ENCODE measurements at places on chromosomes 5 and 9.

DNA sequence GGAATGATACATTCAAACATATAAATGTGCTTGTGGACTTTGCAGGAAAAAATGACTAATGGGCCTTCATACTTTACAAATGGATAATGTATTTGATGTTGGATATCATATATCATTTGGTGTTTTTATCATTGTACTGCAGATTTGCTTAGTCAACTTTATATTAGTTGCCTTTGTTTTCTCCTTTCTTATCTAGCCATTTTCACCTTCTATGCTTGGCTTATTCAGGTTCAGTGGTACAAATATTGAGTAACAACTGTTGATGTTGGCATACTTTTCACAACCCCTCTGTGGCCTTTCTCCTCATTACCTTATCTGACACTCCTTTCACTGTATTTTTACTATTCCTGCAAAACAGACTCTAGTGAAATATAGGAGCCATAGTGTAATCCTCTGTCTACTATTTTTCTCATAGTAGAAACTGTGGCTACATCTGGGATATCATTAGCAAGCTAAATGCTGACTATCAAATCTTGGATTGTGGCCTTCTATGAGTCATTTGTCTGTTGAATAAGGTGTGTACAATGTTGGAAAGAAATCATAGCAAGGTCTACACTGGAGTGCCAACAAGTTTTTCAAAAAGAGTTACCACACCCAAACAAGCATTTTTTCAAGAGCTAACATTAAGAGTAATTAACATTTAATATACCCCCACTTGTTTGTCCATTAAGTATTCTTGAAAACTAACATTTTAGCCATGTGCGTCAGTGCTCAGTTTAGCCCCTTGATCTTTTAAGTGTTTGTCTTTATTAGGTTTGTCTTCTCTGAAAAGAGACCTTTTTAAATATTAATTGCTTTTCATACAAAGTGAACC, 330.1 kb downstream of the ADGRV1 start:
- no peak for DNase-seq

DNA sequence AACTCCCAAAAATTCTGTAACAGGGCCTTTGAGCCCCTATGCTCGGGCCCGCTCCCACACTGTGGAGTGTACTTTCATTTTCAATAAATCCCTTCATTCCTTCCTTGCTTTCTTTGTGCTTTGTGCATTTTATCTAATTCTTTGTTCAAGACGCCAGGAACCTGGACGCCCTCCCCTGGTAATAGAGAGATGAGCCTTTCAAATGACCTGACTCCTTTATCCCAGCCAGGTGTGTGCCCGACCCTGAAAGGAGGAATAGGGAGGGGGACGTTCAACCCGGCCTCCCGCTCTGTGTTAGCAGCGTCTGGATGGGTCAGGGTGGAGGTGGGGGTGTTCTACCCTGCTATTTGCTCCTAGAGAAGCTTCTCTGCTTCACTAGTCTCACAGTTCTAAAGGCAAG, 53.9 kb downstream of the FXN start:
- no peak for DNase-seq

DNA sequence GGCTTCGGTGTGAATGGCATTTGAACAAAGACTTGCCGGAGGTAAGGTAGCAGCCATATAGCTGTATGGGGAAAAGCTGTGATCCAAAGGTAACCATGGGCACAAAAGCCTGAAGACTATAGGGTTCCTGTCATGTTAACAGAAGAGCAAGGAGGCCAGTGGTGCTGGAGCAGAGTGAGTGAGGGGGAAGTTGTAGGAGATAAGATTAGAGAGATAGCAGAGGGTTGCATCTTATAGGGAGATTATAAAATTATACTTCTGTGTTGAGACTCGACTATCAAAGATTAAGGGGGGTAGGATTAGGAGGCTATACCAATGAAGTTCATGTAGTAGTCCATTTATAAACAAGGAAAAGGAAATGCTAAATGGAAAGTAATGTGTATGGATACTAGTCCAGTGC, 3.3 kb downstream of the NCBP1 start:
- no peak for DNase-seq

- peak; percentile 63 for DNase-seq
Measured at GRCh38 chr5:77369566-77369965, 122.5 kb downstream of the WDR41 start.

GRCh38 chr9:100083448-100084127, 15.2 kb downstream of the ERP44 start:
- no peak for DNase-seq

DNA sequence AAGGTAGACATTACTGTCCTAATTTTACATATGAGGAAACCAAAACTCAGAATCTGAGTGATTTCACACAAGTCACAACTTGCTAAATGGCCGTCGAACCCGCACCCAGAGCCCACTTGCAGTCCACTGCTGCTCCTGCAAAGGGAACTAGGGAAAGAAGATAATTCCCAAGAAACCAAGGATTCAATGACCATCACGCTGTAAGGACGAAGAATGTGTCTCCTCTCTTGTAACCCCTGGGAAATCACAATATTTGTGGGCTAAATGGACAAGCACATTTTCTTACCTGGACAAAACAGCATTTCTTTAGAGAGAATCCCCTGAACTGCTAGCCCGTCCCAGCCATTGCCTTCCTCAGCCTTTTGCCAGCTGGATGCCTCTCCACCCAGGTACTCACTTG, 2.4 kb downstream of the RPS14 start:
- DNase-seq, result no peak

DNA sequence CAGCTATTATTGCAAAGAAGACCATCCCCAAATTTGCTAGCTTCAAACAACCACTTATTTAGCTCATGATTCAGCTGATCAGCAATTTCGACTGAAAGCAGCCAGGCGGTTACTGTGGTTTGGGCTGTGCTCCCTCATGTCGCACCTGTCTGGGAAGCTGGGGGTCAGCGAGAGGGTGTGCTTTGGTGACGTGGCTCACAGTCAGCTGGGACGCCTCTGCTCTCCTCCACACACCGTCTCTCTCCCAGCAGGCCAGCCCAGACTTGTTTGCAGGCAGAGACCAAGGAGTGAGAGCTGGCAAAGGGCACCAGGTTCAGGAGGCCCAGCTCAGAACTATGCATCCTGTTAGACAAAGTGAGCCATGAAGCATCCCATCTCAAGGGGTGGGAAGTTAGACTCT, 140.9 kb downstream of the SYK start:
- DNase-seq, result no peak

GRCh38 chr5:81359108-81359507, 34.8 kb downstream of the ACOT12 start:
- no peak for DNase-seq

DNA sequence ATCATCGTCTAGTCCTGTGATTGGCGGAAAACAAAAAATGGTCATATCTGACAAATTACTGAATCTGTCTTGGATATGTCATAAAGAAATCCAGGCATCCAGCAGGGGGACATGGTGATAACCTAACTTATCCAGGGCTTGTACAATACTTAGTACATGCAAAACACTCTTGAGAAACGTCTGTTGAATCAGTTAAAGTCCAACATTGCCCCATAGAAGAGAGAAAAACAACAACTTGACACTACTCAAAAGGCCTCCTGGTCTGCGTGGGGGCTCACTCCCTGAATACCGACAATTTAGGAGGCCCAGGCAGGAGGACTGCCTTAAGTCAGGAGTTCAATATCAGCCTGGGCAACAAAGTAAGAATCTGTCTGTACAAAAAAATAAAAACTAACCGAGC, 217.5 kb downstream of the DCP2 start:
- no peak for DNase-seq

GRCh38 chr9:127505396-127506116, 54.2 kb downstream of the LRSAM1 start:
- DNase-seq, result no peak

DNA sequence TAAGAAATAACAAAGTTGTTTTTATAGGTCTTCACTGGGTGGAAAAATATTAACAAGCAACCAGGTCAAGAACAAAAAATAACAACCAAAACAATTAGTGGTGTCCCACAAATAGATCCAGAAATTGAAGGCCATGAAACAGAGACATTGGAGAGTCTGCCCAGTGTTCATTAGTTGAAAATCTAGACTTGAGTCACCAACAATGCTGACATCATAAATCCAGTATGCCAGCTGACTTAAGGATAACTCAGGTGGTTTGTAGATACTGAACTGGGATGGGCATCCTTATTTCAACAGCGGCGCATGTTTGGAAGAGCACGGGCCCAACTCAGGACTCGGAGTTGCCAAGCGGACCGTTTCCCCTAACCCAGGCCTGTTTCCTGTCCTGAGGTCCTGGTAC, 80.7 kb upstream of the TNFAIP8 start:
- no peak for DNase-seq

DNA sequence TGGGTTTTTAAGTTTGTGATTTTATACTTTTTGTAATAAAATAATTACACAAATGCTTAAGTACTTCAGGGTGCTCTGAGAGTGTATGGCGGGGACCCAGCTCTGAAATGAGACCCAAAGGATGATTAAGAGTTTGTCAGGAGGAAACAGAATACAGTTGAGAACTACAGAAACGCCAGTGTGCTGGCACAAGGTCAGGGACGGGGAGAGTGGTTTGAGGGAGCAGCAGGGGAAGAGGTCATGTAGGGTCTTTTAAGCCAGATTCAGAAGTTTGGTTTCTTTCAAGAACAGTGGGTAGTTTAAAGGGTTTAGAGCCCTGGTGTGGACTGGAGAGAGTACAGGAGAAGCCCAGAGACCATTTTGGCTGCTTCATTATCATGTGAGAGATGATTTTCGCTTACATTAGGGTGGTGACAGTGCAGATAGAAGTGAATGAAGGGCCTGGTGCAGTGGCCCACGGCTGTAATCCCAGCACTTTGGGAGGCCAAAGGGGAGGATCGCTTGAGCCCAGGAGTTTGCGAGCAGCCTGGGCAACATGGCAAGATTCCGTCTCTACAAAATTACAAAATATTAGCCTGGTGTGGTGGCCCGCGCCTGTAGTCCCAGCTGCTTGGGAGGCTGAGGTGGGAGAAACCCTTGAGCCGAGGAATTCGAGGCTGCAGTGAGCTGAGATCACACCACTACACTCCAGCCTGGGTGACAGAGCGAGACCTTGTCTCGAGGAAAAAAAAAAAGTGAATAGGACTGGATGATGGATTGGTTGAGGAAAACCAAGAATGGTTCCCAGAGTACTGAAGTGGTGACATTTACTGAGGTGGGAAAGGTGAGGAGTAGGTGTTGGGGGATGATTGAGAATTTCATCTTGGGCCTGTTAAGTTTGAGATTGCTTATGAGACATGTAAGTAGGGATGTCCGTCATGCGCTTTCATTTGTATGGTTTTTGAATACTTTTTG, 1.4 kb upstream of the ETF1 start:
- DNase-seq, result no peak

GRCh38 chr5:54673523-54674225, 156.1 kb downstream of the SNX18 start:
- DNase-seq, result no peak

GRCh38 chr9:77449240-77450084, 198.7 kb downstream of the GNA14 start:
- no peak for DNase-seq

DNA sequence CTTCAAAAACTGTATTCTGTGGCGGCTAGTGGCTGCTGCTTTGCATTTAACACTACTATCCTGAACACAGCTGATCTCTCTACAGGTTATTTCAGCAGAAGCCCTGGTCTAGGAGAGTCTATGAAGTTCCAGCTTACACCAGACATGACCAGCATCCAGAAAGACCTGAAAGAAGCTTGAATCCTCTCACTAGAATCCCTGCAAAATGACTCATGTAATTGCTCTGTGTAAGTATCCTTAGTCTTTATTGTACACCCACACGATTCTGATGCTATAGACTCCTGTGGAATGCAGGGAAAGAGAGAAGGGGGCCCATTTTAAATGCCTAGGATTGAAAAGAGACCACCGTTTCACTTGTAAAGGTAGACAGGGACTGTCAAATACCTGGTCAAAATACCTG, 859 bp upstream of the GRIA1 start:
- no peak for DNase-seq

DNA sequence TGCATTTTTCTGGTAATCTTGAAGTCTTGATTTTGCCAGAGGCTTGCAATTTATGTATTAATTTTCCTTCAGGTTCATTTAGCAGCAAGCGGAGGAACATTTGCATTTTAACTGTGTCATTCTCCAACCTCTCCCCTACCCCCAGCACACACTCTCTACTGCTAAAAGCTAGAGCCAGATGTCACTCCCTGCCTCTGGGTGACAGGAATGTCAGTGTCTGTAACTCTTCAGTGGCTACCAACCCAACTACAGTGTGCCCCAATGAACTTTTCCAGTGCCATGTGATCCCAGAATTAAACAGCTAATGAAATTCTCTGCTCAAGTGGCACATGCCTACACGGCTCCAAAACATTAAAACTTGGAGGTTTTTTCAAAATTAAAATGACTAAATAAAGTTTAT, 260.3 kb downstream of the GOLPH3 start:
- no peak for DNase-seq

DNA sequence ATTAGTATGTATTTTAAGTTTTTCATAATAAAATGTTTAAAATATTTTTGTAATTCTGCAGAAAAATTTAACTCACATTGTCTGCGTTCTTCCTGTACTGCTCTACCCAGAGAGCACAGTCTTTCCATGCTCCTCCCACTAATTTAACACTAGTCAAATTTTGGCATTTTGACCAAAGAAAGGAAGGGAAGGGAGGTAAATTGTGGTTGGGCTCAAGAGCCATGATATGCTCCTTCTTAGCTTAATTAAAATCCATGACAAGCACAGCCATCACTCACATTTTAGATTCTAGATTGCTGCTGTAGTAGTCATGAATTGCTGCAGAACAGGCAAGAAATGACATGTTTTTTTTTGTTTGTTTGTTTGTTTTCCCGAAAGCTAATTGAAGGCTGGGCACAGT, 98.4 kb downstream of the NLN start:
- DNase-seq, result no peak

DNA sequence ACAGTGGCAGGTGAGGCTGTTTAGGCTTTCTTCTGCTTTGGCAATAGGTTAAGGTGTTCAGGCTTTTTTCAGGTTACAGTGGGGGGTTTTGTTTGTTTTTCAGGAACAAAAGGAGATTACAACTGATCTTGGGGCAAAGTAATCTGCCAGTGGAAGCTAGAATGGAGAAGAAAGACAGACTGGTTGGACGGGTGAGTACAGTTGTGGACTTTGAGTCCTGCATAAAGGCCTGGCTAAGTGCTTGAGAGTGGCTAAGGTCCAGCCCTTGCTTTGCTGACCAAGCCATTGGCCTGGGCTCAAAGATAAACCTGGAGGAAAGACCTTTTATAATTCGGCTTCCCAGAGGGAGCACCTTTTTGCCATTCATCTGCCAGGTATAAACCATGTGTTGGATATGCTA, 63.1 kb downstream of the MTMR12 start:
- DNase-seq, result peak; percentile 99

DNA sequence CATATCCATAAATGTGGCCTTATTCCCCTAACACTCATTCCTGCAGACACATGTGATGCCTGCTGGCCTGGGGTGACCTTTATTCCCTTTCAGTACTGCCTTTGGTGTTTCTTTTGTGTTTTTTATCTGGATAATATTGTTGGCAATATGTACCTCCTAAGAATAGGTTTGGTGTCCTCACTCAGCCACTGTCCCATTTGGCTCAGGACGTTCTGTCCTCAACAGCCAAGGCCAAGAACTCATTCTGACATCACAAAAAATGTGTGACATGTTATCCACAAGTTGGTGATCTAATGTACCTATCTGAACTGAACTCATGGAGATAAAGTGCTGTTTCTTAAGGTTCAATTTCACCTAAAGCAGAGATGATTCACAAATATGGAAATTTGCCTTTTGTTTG, 142.9 kb upstream of the GRAMD2B start:
- no peak for DNase-seq

- DNase-seq, result no peak
Measured at GRCh38 chr5:140341591-140341990, 4.8 kb downstream of the HBEGF start.
